ENCODE measurements at places on chromosomes 7 and 10. TPM values are rescaled to one million over a fixed set of nuclear protein-coding genes. Genes with fewer than 3 reads are reported as not detected.

DNA sequence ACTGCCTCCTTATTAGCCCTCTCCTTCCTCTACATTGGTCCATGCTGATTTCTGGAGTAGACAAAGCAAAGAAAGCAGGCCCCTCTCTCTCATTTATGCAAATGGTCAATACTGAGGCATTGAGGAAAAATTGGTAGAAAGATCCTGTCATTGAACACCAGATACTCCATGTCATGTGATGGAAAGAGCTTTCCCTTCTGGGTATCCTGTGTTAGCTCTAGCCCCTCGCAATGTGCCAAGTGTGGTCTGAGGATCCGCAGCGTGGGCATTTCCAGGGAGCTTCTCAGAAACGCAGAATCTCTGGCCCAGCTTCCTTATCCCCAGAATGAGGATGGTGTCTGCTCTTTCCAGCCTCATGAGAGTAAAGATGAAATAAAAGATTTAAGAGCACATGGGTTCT is 159.1 kb downstream of the CREB5 start:
- H3K27ac ChIP-seq, result no peak overlapping the region
- no peak for DNase-seq

DNA sequence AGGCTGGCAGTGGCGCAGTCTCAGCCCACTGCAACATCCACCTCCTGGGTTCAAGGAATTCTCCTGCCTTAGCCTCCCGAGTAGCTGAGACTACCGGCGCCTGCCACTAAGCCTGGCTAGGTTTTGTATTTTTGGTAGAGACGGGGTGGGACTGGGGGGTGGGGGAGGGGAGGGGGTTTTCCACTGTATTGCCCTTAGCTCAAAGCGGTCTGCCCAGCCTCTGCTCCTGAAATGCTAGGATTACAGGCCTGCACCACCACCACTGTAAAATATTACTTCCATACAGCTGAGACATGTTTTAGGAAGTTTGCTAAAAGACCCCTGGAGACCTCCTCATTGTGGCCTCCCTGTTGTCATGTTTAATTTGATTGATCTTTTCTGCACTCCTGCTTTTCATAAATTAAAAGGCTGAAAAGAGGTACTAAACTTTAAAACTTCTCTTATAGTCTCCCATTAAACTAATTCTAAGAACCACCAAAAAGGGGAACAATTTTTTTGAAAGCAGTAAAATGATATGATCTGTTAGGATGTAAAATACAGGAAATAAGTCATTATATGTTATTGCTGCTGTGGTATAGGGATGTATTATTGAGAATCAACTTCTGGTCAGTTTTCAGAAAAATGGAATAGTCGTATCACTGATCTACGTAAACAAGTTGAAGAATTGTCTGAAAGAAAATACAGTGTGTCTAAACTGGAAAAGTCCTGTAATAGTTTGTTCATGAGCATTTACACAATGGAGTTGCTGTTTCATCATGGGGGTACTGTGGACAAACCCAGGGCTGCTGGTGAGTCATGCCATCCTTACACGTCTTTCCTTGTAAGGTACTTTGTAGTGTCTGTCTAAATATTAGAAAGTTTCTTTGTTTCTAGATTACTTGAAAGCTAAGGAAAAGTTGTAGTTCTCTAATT is 72.9 kb upstream of the TMEM248 start:
- no peaks in the 10 kb centered on the region for H3K27me3 ChIP-seq
- H3K27ac ChIP-seq, result peak overlapping the region; percentile 58
- H3K36me3 ChIP-seq, result no peaks in the 10 kb centered on the region
- H3K4me1 ChIP-seq, result peaks cover 28% of the 10 kb centered on the region
- no peak overlapping the region for H3K4me3 ChIP-seq

GRCh38 chr7:50962962-50963374 is 180.3 kb upstream of the GRB10 start:
- DNase-seq, result peak; percentile 41
- no peaks in the 10 kb centered on the region for H3K27me3 ChIP-seq
- no peaks in the 10 kb centered on the region for H3K36me3 ChIP-seq
- H3K4me1 ChIP-seq, result peaks cover 16% of the 10 kb centered on the region

DNA sequence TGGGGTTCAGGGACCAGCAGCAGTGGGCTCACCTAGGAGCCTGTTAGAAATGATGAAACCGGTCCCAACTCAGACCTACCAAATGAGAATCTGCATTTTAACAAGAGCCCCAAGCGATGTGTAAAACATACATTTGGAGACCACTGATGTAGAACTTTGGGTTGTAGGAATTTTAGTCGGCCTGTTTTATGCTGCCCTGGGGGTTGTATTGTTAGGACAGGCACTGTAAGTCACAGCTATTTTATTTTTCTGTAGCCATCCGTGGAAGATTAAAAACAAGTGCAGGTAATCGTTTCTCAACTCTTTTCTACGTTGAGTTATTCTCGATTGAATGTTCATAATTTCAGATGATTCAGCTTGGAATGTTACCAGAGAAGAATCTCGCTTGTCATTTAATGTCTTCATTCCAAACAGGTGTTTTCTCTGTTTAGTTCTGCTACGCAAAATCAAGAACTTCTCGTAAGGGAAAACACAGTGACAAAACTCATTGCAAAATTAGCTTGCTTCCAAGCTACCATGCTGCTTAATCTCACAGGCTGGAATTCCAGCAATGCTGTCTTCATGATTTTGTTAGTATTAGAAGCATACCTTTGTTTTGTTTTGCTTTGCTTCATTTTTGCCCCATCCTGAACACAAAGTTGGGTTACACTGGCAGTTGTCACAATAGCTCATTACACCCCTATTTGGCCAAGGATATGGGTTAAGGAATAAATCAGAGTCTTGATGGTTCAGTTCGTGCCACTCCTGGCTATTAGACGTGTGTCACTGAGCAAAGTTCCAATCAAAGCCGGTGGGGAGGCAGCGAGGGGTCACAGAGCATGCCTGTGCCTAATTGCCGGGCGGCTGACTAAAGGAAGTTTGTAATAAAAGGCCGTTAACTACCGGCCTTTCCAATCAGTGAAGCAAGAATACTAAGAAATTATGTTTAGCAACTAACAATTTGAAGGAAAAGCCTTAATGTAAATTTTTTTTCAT is 676.9 kb downstream of the GATA3 start:
- no peaks in the 10 kb centered on the region for H3K27me3 ChIP-seq
- no peak overlapping the region for H3K27ac ChIP-seq
- no peaks in the 10 kb centered on the region for H3K36me3 ChIP-seq
- DNase-seq, result no peak
- no peaks in the 10 kb centered on the region for H3K4me1 ChIP-seq

- H3K27ac ChIP-seq, result no peak overlapping the region
- H3K36me3 ChIP-seq, result no peaks in the 10 kb centered on the region
- no peak for DNase-seq
- H3K4me1 ChIP-seq, result 0 out of 2 replicates have a peak, but pooled peaks cover 9% of the 10 kb centered on the region
- H3K4me3 ChIP-seq, result no peak overlapping the region
- H3K27me3 ChIP-seq, result peaks cover 6% of the 10 kb centered on the region
Observed at GRCh38 chr10:132940791-132941465, 1.4 kb downstream of the CFAP46 start.

- no peak for DNase-seq
- no peak overlapping the region for H3K27ac ChIP-seq
- no peak overlapping the region for H3K4me3 ChIP-seq
Observed at GRCh38 chr10:132609211-132609610, 71.6 kb downstream of the INPP5A start.

DNA sequence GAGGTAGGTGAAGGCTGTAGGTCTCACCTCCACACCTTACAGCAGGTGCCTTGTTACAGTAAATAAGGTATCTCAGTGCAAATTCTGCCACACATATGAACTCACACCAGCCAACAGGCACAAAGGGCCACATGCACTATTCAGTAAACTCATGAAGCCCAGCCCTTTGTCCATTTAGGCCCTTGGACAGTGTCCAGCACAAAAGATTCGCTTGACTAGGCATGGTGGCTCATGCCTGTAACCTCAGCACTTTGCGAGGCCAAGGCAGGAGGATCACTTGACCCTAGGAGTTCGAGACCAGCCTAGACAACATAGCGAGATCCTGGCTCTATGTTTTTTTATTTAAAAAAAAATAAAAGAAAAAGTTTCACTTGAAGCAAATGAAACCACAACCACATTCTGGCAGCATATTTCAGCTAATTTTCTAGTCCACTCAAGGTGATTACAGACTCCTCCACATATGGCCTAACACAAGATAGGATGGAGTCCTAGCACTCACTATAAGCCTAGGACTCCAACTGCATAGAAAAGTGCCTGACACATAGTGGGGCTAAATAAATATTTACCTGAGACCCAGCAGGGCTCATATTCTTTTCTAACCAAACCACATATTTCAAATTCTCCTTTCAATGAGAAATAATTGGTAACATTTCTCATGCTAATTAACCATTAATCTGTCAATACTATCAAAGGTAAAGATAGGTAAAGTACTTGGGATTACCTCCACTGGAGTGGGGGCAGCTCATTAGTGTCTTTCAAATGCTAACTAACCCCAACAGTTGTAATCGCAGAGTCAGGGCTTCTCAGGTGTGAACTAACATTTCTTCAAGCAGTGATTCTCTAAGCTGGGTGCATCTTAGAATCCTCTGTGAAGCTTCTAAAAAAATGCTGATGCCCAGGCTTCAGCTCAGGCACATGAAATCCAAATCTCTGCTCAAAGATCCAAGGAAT is 4.5 kb upstream of the ANKRD1 start:
- no peaks in the 10 kb centered on the region for H3K27me3 ChIP-seq
- no peak for DNase-seq
- no peak overlapping the region for H3K27ac ChIP-seq
- no peaks in the 10 kb centered on the region for H3K36me3 ChIP-seq
- peaks cover 44% of the 10 kb centered on the region for H3K4me1 ChIP-seq

DNA sequence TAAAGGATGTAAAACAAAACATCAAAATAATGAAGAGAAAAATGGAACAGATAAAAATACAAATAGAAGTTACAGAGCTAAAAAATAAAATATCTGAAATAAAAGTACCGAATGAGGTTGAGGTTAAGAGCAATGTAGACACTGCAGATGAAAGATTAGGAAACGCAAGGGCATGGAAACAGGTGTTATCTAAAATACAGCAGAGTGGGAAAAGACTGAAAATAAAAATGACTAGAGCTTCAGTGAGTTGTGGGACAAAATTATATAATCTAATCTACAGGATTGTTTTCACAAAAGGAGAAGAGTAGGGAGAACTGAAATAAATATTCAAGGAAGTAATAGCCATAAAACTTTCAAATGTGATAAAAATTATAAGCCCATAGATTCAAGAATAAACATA is 123.8 kb downstream of the PTEN start:
- H3K27ac ChIP-seq, result no peak overlapping the region
- no peak overlapping the region for H3K4me3 ChIP-seq
- DNase-seq, result no peak
- H3K36me3 ChIP-seq, result no peaks in the 10 kb centered on the region
- H3K4me1 ChIP-seq, result no peaks in the 10 kb centered on the region

DNA sequence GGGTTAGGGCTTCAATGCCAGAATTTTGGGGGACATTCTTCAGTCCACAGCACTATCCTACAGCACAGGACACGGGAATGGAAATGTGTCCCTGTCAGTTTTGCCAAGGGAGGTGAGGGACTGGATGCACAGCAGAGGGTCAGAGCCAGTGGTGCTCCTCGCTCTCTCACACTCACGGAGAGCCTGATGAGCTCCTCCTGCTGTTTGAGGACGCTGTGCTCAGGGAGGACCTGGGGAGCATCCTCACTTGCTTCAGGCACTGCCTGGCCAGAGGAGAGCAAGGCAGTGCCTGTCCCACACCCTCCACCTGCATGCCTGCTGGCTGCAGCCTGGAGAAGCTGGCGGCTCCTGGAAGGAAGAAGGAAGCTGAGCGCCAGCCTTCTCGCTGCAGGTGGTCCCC is 58.6 kb downstream of the RAMP3 start:
- no peaks in the 10 kb centered on the region for H3K4me1 ChIP-seq
- no peak overlapping the region for H3K27ac ChIP-seq
- no peaks in the 10 kb centered on the region for H3K36me3 ChIP-seq
- H3K4me3 ChIP-seq, result no peak overlapping the region
- DNase-seq, result no peak

DNA sequence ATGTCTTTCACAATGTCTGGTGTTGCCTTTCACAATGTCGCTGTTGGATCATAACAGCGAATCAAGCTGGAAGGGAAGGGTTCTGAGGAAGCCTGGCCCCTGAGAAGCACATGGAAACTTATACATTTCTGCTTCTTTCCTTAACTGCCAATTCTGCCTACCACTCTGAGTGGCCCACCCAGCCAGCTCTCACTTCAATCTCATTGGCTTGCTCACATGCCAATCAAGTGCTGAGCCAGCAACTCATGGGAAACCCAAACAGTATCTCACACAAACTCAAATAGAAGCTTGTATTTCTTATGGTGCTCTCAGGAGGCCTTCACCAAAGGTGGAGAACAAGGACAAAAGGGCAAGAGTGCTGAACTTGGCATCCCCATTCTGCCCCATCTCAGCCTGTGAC is 117.4 kb upstream of the GPR26 start:
- no peak overlapping the region for H3K27ac ChIP-seq
- no peaks in the 10 kb centered on the region for H3K36me3 ChIP-seq
- H3K4me1 ChIP-seq, result no peaks in the 10 kb centered on the region
- no peak overlapping the region for H3K4me3 ChIP-seq
- no peak for DNase-seq
- 0 out of 3 replicates have a peak, but pooled peaks cover 9% of the 10 kb centered on the region for H3K27me3 ChIP-seq

CLDN12 gene
- 124 TPM for polyA plus RNA-seq

All from HepG2 (cell line).